Fibroblast of lung (primary cell): ENCODE measurements at places on chromosomes 4 and X.
A peak's percentile ranks its signal among the peaks of the same experiment; 100 is the strongest.

GRCh38 chr4:42083816-42084215 is 68.6 kb downstream of the BEND4 start:
- DNase-seq, result peak; percentile 3

DNA sequence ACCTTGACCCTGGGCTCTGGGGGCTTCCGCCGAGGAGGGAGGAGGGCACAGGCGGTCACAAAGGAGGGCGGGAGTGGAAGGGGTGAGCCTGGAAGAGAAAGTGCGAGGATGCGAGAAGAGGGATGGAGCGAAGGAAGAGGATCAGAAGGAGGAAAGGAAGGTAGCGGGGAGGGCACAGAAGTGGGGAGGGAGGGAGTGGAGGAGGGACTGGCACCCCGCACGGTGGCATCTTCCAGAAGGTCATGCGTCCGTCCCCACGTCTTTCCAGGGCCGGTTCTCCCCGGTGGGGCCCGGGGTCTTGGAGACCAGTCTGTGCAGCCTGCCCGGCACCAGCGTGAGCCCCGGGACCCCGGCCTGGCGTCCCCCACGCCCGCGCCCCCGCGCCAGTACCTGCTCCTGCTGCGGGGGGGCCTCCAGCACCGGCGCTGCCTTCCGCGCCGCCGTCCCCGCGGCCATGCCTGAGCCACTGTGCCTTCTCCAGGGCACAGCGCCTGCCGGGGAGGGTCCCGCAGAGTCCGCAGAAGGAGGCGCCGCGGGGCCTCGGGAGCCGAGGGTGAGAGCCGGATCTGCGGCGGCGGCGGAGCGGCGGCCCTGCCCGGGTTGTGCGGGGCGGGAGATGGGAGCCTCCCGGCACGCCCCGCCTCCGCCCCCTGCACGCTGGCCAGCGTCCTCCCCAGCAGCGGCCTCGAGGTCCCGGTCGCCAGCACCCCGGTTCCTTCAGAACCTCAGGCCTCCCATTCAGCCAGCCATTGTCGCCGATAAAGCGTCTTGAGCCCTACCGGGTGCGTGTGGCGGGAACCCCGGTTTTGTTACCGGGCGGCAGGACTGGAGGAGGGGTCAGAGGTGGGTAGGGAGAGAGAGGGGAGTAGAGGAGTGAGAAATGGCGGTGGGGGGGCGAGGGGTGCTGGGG is at the start of gene RNF175:
Gene RNF175, minus strand, starts transcription at position 618 of the 910 bp plus-strand sequence. Its CDS starts 162 bp downstream, at position 456.
- DNase-seq, result peak; percentile 4

DNA sequence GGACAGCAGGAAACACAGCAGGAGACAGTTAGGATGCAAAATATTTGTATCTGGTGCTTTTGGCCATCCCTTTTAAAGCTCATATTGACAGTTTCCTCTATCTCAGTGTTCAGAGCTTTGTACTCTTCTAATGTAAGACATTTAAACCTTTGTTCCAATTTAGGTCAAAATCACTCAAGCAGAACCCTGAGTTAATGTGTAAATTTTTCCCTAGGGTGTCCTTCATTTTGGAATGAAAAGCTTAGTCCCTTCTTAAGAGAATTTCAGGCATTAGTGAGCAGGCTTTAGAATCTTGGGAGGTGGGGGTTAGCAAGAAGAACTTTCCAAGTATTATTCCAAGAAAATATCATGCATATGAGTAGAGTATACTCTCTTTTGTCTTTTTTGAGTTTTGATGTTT is 188.7 kb downstream of the GBA3 start:
- DNase-seq, result no peak

DNA sequence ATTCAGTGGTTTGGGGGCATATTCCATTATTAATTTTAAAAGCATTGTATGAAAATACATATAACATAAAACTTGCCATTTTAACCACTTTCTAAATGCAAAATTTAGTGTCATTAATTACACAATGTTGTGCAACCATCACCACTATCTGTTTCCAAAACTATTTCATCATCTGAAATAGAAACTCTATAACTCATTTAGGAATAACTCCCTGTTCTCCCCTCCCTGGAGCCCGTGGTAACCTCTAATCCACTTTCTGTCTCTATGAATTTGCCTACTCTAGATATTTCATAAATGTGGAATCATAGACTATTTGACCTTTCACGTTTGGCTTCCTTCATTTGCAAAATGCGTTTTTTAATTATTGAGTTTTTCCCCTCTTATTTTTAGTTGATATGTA is 101.4 kb upstream of the GPC4 start:
- no peak for DNase-seq

- DNase-seq, result no peak
Observed at GRCh38 chr4:173233857-173234256, 65.2 kb downstream of the GALNT7 start.

DNA sequence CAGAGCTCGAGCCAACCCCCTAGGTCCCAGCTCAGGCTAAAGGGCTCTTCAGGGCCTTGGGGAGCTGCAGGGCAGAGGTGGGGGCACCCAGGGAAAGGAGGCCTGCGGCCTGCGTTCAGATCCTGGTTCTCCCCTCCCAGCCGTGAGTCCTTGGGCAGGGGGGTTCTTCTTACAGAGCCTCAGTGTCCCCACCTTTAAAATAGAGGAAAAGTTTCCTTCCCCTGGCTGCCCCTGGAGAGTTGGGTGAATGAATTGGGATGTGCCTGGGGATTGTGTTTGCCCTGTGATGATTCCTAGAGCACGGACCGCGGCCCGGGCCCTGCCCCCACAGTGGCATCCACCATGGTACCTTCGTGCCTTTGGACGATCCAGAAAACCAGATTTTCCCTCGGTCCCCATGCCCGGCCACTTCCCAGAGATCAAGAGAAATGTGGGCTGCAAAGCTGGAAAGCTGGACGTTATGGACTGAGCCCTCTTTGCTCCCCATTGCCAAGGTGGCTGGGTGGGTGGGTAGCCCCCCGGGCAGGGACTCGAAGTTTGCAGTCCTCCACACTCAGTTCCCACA is 11.4 kb downstream of the HTRA3 start:
- no peak for DNase-seq

DNA sequence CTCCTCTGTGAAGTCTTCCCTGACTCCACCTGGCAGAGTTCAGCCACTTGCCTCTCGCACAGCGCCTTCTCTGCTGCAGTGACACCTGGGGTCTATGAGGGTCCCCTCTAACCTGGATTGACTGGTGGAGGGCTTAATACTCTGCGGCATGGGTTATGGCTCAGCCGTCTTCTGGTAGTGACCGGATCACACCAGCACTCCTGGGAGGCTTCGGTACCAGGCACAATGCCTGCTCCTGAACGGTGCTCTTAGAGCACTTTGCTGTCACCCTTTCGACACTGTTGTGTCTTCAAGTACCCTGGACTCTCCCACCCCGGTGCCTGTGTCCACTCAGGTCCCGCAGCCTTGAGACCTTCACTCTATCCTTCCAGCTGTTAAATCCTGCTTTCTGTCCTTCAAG is 50.0 kb downstream of the C4orf50 start:
- DNase-seq, result no peak

- DNase-seq, result no peak
Observed at GRCh38 chr4:90181644-90182043, 54.5 kb downstream of the CCSER1 start.

GRCh38 chr4:172740434-172740833 is 428.2 kb upstream of the GALNT7 start:
- peak; percentile 27 for DNase-seq

DNA sequence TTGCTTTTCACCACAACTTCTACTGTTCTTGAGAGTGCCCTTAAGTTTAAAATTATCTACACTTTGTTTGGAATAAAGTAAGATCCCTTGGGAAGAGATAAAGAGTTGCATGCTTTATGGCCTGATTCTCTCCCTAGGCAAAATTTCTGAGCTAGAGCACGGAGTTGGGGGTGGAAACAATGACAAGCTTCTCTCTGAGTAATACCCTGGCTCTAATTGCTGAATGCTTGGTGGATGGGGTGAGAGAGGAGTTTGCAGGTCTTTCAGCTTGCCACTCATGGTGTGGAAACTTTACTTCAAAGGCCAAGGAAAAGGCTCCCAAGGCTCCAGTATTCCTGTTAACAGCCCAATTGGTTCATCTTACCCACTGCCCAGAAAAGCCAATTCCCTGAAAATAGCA is 26.1 kb upstream of the PRDM8 start:
- peak; percentile 81 for DNase-seq
